MCF 10A (cell line): ENCODE measurements at places on chromosomes 16 and 17. TPM values are rescaled to one million over a fixed set of nuclear protein-coding genes. Genes with fewer than 3 reads are reported as not detected.

SUMO2 gene
- 186 and 194 TPM in 2 replicates for total RNA-seq

CRHR1 gene
- not detected in 2 replicates for total RNA-seq

ZKSCAN2 gene
- 6.6 and 7.8 TPM in 2 replicates for total RNA-seq

GRCh38 chr17:72924196-72924595, 168.3 kb downstream of the SLC39A11 start:
- H3K4me3 ChIP-seq, result no peak overlapping the region
- no peak for DNase-seq
- H3K27ac ChIP-seq, result no peak overlapping the region
- no peaks in the 10 kb centered on the region for H3K27me3 ChIP-seq
- no peaks in the 10 kb centered on the region for H3K36me3 ChIP-seq
- no peaks in the 10 kb centered on the region for H3K4me1 ChIP-seq

DNA sequence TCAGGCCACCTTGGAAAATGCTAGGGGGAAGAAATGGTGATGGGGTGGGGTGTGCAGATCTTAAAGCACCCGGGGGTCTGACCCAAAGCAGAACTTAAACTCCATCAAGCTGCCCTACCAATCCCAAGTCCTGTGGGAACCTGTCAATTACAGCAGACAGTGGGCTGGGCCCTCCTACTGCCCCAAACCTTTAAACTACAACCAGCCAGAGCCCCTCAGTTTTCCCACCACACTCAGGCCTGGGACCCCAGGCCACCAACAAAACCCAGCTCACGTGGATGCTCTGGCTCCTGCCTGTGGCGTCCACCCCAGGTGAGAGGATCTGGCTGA, 2.7 kb downstream of the MYO18A start:
- no peaks in the 10 kb centered on the region for H3K27me3 ChIP-seq
- peaks cover 12% of the 10 kb centered on the region for H3K36me3 ChIP-seq
- H3K27ac ChIP-seq, result peak overlapping the region; percentile 93
- H3K4me1 ChIP-seq, result peaks cover 34% of the 10 kb centered on the region

DNA sequence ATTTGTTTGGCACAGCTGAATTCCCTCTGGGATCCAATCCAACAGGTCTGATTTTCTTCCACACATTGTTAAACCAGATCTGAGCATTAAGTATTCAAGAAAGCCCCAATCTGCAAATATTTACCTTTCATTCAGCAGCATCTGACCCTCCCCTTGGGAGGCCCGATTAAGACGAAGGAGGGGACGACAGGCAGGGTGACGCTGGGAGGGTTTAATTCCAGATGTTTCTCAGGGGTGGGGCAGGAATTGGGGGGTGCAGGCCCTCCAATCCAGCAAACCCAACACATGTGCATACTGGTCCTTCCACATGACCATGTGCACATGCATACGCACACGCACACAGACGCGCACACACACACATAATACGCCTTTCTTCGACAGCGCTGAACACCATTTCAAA, 240.5 kb downstream of the GSG1L start:
- no peak overlapping the region for H3K27ac ChIP-seq
- no peaks in the 10 kb centered on the region for H3K4me1 ChIP-seq
- H3K36me3 ChIP-seq, result no peaks in the 10 kb centered on the region
- no peak overlapping the region for H3K4me3 ChIP-seq
- DNase-seq, result no peak
- peaks cover 35% of the 10 kb centered on the region for H3K27me3 ChIP-seq

ZNF423 gene
- total RNA-seq, result not detected in 2 replicates

- H3K4me1 ChIP-seq, result peaks cover 33% of the 10 kb centered on the region
- peak; percentile 77 for DNase-seq
- peak overlapping the region; percentile 98 for H3K27ac ChIP-seq
- peaks cover 2% of the 10 kb centered on the region for H3K36me3 ChIP-seq
Observed at GRCh38 chr17:38464723-38465390, 36.6 kb downstream of the ARHGAP23 start.

CCDC144A gene
- 7.2 and 10.0 TPM in 2 replicates for total RNA-seq

- no peaks in the 10 kb centered on the region for H3K36me3 ChIP-seq
- no peaks in the 10 kb centered on the region for H3K4me1 ChIP-seq
- H3K27ac ChIP-seq, result no peak overlapping the region
- H3K27me3 ChIP-seq, result no peaks in the 10 kb centered on the region
- no peak for DNase-seq
Observed at GRCh38 chr16:78639775-78640174, 540.3 kb downstream of the WWOX start.

DNA sequence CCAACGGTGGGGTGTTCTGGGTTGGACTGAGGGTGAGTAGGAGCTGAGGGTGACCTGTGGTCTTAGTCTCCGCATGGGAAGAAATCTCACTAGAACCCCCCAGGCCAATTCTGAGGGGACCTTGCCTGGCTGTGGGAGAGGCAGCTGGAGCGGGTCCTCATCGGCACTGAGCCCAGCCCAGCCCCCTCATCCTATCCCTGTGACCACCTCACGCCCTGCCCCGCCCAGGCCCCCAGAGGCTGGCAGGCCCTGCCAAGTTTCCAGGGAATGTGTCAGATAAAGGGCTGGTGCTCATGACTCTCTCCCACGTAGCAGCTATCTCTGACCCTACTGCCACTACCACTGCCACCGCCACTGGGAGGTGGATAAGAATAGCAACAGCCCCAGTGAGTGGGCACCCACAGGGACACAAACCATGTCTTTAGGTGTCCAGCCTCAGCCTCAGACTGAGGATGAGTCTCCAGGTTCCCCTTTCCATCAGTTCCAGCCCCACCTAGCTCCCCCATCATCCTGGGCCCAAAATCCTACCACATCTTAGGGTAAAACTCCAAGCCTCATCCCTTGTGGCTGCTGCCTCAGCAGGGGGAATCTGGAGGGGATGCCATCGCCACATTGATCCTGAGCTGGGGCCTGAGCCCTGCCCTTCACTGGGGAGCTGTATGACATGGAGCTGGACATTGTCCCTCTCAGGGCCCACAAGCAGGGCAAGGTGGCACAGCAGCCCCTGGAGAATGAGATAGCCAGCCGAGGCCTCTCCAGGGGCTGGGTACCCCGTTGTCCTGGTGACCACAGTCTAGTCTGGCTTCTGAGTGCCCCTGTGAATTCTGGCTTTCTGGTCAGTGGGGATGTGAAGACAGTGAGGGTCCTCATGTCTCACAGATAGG, 14.9 kb downstream of the CDH16 start:
- DNase-seq, result no peak
- H3K36me3 ChIP-seq, result no peaks in the 10 kb centered on the region
- no peaks in the 10 kb centered on the region for H3K27me3 ChIP-seq
- H3K4me1 ChIP-seq, result peaks cover 14% of the 10 kb centered on the region
- no peak overlapping the region for H3K27ac ChIP-seq
- no peak overlapping the region for H3K4me3 ChIP-seq

GRCh38 chr16:58236831-58237230, 38.9 kb upstream of the CSNK2A2 start:
- peaks cover 8% of the 10 kb centered on the region for H3K4me1 ChIP-seq
- H3K27ac ChIP-seq, result no peak overlapping the region
- no peak for DNase-seq
- no peaks in the 10 kb centered on the region for H3K36me3 ChIP-seq
- peaks cover 46% of the 10 kb centered on the region for H3K27me3 ChIP-seq
- H3K4me3 ChIP-seq, result peak overlapping the region; percentile 77

GRCh38 chr17:32876417-32877163, at the start of gene MYO1D:
MYO1D (minus strand) TSS chr17:32877124; CDS start chr17:32876872, 252 bp downstream.
- H3K4me3 ChIP-seq, result peak within 1 kb of the TSS; percentile 77
- peak; percentile 70 for DNase-seq
- no peaks in the 10 kb centered on the region for H3K36me3 ChIP-seq
- H3K27me3 ChIP-seq, result no peaks in the 10 kb centered on the region
- H3K4me1 ChIP-seq, result peaks cover 20% of the 10 kb centered on the region

CLEC18B gene
- 0.89 TPM in 1 of 2 replicates, not detected in the other for total RNA-seq

DNA sequence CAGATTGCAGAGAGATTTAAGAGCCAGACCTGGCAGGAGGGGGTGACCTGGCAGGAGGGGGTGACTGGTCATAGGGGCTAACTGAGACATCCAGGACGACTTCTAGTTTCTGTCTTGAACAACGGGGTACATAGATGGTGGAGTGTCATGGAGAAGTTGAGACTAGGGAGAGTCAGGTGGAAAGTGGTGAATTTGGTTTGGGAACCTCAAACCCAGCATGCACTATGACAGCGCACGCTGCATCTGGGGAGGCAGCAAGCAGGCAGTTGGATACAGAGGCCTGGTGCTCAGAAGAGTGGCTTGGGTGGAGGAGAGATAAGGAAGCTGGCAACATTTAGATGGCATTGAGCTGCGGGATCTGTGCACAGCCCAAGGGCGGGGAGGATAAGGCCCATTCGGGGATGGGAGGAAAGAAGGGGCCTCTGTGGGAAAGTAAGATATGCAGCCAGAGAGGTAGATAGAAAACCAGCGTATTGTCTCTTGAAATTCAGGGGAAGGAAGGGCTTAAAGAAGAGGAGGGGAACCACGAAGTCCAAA, 4.5 kb downstream of the RIPOR1 start:
- H3K27ac ChIP-seq, result no peak overlapping the region
- H3K36me3 ChIP-seq, result peaks cover 26% of the 10 kb centered on the region
- H3K27me3 ChIP-seq, result no peaks in the 10 kb centered on the region
- H3K4me3 ChIP-seq, result no peak overlapping the region
- DNase-seq, result no peak

FBXL19 gene
- 18.0 and 23.4 TPM in 2 replicates for total RNA-seq

DNA sequence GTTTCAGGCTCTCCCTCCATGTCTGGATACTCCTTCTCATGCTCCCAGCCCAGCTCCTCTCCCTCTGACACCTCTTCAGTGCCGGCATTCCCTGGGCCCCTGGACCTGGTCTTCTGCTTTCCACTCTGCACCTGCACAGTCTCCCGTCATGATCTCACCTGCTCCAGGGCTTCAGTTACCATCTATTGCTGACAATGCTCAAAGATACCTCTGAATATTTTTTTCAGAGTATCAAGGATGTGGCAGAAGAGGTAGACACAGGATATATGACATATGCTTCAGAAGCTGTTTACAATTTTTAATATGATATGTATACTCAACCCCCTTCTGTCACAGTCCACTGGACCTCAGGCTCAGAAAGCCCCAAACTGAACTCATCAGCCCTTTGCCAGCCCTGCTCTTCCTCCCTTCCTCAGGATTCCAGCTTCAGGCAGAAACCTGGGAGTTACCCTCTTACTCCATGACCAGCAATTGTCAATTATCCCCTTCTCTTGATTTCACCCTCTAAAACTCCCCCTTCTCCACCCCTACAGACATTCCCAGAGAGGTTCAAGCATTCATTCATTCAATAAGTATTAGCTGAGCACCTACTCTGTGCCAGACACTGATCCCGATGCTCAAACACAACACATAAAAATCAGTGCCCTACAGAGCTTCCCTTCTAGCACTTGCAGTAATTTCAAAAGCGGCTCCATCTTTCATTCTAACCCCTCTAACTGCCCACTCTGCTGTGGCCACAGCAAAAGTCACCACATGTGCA, 7.8 kb upstream of the MLLT6 start:
- H3K27ac ChIP-seq, result peak overlapping the region; percentile 16
- peaks cover 18% of the 10 kb centered on the region for H3K27me3 ChIP-seq
- DNase-seq, result no peak

GFER gene
- total RNA-seq, result 34.6 and 40.8 TPM in 2 replicates

GRCh38 chr16:85750146-85750826, 610 bp downstream of the C16orf74 start:
- H3K27ac ChIP-seq, result no peak overlapping the region
- no peaks in the 10 kb centered on the region for H3K27me3 ChIP-seq
- peaks cover 31% of the 10 kb centered on the region for H3K4me1 ChIP-seq

NUP93 gene
- 53.9 and 60.2 TPM in 2 replicates for total RNA-seq
